ENCODE measurements at places on chromosomes 1 and 21. TPM values are rescaled to one million over a fixed set of nuclear protein-coding genes. Genes with fewer than 3 reads are reported as not detected.

The RNF186 gene
- not detected for polyA plus RNA-seq

The NUF2 gene
- 0.47 TPM for polyA plus RNA-seq

The CSF3R gene
- 0.40 TPM for polyA plus RNA-seq

DNA sequence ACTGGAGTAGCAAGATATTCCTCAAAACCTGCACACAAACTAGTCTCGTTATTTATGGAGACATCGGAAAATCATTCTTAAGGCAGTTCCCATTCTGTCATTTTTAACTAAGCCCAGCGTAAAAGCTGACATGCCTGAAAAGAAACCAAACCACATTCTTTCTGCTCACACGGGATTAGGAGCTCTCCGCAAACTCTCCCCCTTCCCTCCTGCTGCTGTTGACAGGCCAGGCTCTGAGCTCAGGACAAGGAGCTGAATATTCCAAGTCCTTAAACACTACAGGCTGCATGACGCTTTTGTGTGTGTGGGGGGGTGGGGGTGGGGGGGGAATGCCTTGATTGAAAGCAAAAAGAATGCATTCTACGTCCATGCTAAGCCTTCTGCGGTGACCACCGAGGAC is 5.2 kb downstream of the OLIG1 start:
- no peak for DNase-seq

GRCh38 chr1:6888268-6888667 is 103.0 kb downstream of the CAMTA1 start:
- no peak for DNase-seq

Measured in naive B cell (primary cell).